ENCODE measurements at places on chromosomes 13 and 19.
A peak's percentile ranks its signal among the peaks of the same experiment; 100 is the strongest.

GRCh38 chr13:31433207-31433606 lies 233.4 kb downstream of the B3GLCT start:
- no peak for DNase-seq

DNA sequence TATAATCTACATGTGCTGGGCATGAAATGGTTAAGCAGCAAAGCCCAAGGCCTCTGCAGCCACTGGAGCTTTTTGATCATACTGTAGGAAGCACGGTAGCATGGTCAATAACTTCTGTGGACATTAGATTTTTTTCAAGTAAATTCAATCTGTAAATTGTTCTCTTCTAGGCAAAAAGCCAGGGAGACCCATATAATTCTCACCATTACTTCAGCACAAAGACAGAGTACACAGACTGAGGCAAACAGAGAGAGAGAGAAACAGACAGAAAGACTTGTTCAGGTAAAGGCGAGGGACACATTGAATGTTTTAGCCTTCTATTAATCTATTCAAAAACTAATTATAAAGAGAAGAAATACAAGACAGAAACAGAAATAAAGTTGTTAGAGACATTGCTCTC lies 349.4 kb downstream of the RFC3 start:
- no peak for DNase-seq

GRCh38 chr13:76293346-76293745 lies 592.9 kb downstream of the KCTD12 start:
- no peak for DNase-seq

GRCh38 chr13:112466132-112467058 lies 90.2 kb downstream of the SPACA7 start:
- no peak for DNase-seq

DNA sequence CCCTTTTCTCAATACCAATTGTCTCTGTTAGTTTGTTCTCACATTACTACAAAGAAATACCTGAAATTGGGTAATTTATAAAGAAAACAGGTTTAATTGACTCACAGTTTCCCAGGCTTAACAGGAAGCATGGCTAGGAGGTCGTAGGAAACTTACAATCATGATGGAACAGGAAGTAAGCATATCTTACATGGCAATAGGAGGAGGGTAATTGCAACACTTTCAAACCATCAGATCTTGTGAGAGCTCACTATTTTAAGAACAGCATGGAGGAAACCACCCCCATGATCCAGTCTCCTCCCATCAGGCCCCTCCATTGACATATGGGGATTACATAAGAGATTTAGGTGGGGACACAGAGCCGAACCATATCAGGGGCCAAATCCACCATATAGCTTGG lies 1210.1 kb upstream of the SPRY2 start:
- DNase-seq, result no peak

DNA sequence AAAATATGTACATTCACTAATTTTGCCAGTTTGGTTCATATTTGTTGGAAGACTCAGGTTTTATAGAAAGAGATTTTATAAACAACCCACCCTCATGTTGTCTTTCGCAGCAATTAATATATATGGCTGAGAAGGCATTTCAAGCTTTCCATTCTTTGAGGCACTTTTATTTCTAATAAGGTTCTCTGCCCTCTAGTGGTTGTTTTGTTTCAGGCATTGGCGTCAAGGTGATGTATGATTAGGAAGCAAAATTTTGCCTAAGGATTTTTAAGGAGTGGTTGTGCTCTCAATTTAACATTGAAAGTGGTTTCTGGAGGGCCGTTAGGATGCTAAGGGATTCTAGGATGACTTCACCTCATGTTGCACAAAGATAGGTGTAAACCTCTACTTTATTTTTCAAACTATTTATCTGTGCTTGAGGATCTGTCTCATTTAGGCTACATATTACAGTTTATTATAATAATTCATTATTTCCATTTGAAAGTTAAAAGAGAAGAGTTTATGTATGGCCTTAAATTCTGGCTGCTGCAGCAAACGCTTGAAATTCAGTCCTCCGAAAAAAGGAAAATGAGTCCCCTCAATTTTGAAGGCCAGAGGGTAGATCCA lies 35.9 kb downstream of the OXGR1 start:
- DNase-seq, result no peak

DNA sequence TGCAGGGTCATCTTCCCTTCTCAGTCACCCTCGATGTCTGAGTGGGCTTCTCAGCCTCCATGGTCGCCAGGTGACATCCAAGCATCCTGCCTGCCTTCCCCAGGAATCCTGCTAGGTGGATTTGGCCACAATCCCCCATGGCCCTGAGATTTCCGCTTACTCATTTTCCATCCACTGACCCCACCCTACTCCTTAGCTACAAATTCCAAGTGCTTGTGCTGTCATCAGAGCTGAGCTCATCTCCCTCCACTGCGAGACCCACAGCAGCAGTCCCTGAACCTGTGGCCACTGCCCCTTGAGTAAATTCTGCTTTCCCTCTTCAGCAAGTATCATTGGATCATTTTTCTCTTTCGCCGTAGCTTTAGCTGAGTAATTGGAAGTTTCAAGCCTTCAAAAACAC lies 90.5 kb upstream of the ANKRD10 start:
- no peak for DNase-seq

DNA sequence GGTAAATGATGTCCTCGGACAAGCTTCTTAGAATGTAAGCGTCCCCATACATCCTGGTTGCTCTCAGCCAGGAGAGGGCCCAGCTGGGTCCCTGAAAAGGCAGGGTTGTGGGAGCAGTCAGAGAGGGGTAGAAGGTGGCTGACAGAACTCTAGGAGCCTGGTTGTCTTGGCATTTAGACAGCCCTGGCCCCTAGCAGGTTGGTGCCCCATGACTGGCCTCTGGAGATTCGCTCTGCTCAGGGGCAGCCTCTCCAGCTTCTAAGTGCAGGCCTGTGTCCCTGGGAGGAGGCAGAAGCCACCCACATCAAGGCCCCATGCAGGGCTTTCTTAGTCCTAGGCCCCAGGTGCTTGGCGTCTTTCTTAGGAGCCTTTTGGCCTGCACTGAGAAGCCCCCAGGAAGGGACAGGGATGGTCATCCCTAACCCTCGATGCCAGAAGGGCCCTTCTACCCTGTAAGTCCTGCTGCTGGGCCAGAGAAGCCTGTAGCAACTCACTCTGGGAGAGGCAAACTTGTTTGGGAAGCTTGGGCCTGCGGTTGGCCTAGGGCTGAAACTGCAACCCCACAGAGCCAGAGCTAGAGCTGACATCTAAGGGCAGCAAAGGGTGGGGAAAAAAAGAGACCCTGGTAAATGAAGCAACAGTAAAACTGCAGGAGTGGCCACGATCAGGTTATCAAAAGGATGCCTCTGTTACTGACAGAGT lies 2.8 kb upstream of the CDX2 start:
- peak; percentile 39 for DNase-seq

- DNase-seq, result peak; percentile 72
Measured at GRCh38 chr19:53977991-53978731, 13.3 kb upstream of the CACNG6 start.

DNA sequence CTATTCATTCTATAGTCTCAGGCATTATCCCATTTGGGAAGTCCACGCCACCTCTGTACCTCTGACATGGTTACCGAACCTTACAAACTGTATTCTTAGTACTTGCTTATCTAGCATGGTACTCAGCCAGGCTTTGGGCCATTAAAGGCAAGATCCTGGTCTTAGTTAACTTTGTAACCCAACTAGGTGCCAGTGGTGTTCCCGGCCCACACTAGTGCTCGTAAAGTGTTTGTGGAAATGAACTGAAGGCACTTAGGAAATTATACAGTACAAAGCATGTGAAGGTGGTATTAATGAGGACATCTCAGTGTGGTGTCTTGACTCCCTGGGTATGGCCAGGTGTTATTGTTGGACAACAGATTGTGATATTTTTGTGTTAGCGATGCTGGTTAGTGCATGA lies 87.8 kb upstream of the RNF113B start:
- DNase-seq, result no peak

DNA sequence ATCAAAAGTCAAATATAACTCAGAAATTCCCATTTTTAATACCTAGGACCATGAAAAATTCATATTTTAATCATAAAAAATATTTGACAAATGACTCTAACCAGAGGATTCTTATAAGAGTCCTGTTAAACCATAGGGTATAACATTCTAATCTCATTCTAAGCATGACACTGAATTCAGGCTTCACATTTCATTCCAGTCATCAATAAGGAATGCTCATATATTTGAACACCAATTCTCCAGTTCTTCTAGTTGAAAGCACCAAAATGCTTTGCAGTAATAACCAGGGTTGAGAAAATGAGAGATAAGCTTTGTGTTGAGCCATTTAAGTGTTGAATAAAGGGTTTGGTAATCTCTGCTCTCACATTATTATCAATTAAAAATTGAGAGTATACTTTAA lies 147.5 kb downstream of the VWA8 start:
- no peak for DNase-seq

GRCh38 chr13:39970177-39970846 lies 314.9 kb downstream of the COG6 start:
- no peak for DNase-seq

DNA sequence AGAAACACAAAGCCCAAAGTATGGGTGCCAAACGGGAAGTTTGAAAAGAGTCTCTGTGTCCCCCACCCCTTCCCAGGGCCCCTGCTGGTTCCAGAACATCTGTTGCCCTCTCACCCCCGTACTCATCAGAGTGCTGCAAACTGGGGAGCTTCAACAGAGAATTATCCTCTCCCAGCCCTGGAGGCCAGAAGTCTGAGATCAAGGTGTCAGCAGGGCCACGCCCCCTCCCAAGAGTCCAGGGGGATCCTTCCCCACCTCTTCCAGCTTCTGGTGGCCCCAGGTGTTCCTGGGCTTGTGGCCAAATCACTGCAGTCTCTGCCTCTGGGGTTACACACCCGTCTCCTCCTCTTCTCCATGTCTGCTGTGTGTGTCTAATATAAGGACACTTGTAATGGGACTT lies 183.4 kb downstream of the PTPRS start:
- no peak for DNase-seq

DNA sequence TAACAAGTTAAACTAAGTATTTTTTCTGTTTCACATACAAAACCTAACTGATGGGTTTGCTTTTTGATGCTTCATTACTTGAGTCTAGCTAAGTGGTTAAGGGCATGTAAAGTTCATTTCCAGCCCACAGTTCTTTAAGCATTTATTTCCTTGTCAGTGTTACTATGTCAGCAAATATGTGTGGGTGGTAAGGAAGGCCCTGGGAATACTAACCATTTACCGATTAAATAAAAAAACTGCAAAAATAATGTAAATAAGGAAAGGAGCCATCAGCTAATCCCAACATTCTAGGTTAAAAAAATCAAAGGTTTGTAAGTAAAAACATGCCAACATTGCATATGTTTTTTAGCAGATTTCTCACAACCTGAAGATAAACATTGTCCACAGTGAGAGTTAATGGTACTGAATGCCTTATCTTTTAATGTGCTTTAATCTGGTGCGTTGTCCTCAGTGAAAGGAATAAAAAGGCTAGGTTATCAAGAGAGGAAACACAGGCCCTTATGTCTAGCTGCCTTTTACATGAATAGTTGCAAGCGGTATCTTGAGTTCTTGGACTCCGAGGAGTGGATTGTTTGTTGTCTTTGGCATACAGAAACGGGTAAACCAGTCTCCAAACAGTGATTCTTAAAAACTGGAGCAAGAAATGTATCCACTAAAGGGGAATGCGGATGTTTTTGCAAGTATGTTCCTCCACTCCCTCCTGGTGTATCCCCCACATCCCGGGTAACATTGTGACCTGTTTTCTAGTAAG lies 949.6 kb upstream of the SLC10A2 start:
- no peak for DNase-seq

DNA sequence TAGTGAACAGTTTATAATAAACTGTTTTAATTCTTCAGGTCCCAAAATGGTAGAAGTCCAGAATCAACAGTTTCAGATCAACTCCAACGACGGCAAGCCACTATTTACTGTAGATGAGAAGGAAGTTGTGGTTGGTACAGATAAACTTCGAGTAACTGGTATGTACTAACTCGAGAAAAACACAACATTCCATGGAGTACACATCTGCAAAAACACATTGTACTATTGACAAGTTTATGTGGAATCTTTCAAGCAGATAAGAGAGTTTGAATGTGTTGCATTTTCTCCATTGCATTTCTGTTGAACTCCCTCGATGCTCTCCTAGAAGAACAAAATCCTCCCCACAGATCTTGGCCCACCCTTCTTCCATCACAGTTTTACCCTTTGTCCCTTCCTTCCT lies 98.5 kb downstream of the SGCG start:
- no peak for DNase-seq

GRCh38 chr13:49620170-49620621 lies 8.1 kb upstream of the ARL11 start:
- DNase-seq, result no peak

DNA sequence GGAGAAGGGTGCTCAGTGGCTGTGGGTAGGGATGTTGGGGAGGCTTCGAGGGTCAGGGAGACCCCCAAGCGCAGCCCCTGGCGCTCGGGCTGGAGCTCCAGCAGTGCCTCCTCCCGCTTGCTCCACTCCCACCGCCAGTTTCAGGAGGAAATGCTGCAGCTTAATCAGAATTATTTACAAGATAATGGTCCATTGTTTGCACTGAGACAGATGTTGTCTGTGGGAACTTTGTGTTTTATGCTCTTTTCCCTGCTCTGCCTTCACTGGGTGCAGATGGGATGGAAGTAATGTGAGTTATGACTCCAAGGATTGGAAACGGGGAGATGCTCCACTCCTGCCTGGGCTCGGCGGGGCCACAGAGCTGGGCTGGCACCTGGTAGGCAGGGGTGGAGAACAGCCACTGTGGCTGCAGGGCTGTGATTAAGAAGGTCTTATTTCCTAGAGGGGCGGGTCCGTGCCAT lies 192.4 kb downstream of the ZNF536 start:
- no peak for DNase-seq

- DNase-seq, result peak; percentile 66
Measured at GRCh38 chr19:2887391-2887914, 13.3 kb upstream of the ZNF57 start.

DNA sequence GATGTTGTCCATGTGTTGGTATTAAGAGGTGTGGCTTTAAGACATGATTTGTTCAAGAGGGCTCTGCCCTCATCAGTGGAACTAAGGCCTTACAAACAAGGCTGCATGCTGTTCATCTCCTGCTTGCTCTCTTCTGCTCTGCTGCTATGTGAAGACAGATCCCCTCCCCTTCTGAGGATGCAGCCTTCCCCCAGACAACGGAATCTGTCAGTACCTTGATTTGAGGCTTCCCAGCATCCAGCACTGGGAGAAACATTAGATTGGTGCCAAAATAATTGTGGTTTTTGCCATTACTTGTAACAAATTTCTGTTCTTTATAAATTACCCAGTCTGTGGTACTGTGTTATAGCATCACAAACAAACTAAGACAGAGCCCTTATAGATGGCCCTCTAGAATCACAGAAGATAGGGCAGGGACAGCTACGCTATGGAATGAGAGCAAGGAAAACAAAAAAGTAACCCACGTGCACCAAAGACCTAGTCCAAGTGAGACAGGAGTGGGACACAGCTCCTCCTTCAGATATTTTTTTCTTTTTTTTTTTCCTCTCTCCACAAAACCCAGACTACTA lies 151.5 kb upstream of the RXFP2 start:
- DNase-seq, result no peak

- DNase-seq, result peak; percentile 87
Measured at GRCh38 chr19:1028062-1028926, 1.9 kb downstream of the CNN2 start.

GRCh38 chr13:75959861-75960481 lies 323.8 kb downstream of the LMO7 start:
- DNase-seq, result no peak
